ENCODE measurements at places on chromosomes 4 and X.

GRCh38 chrX:46165411-46165810, 379.8 kb downstream of the ZNF674 start:
- DNase-seq, result no peak

- DNase-seq, result no peak
Observed at GRCh38 chrX:30900227-30900626, 11.2 kb upstream of the TAB3 start.

- DNase-seq, result no peak
Observed at GRCh38 chr4:123443401-123444289, 47.0 kb downstream of the SPRY1 start.

- no peak for DNase-seq
Observed at GRCh38 chr4:159395693-159396092, 292.8 kb downstream of the RAPGEF2 start.

- no peak for DNase-seq
Observed at GRCh38 chr4:12178614-12179610, 750.2 kb upstream of the HS3ST1 start.

DNA sequence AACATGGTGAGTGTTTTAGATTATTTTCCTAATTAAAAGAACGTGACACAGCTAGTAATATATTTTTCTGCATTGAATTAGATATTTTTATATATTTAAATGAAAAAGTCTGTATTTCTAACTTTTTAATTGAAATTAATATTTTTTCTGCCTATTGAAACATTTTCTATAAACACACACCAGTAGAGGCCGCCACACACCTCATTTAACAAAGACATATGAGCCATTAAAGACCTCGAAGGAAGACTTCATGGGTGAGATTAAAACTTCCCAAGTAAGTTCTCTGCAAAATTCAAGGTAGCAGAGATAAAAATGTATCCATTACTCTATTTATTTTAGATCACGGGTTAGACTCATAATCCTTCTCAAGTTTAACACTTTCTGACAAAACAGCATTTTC, 8.3 kb downstream of the SLITRK2 start:
- DNase-seq, result peak; percentile 68

DNA sequence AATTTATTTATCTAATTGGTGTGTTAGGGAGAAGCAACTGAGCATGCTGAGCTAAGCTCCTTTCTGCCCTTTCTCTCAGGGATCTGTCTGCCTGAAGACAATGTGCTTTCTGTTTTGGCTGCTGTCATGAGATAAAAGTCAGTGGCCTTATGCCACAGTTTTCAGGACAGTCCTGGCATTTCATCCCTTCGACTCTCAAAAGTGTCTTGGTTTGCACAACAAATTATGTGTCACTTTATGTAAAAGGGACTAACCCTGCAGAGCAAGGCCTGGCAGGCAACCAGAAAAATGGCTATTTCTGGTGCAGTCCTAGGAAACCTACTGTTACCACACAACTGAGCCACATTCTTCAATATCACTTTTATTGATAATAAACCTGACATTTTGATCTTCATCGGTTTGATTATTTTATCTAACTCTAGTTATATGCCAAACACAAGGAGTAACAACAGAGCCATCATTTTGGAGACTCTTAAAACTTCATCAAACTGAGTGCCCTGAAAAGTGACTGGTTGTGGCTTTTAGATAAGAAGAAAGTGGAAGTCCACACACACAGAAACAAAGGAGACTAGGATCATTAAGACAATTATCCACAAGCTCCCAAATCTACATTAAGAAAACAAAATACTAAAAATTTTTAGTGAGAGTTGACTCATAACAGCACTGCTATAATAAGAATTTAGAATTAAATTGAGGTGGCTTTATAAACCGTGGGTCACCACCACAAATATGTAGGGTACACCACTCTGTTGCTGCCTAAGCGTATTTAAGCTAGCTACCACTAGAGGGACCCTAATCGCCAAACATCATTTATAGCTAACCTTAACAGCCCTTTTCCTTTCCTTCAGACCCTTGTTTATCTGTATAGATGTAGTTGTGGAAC, 95.9 kb upstream of the PTPN13 start:
- peak; percentile 81 for DNase-seq

- no peak for DNase-seq
Observed at GRCh38 chrX:133561251-133561650, 146.0 kb upstream of the GPC4 start.

GRCh38 chr4:147717878-147718277, 14.0 kb upstream of the ARHGAP10 start:
- DNase-seq, result no peak

- DNase-seq, result no peak
Observed at GRCh38 chr4:78069859-78070258, 12.7 kb downstream of the FRAS1 start.

DNA sequence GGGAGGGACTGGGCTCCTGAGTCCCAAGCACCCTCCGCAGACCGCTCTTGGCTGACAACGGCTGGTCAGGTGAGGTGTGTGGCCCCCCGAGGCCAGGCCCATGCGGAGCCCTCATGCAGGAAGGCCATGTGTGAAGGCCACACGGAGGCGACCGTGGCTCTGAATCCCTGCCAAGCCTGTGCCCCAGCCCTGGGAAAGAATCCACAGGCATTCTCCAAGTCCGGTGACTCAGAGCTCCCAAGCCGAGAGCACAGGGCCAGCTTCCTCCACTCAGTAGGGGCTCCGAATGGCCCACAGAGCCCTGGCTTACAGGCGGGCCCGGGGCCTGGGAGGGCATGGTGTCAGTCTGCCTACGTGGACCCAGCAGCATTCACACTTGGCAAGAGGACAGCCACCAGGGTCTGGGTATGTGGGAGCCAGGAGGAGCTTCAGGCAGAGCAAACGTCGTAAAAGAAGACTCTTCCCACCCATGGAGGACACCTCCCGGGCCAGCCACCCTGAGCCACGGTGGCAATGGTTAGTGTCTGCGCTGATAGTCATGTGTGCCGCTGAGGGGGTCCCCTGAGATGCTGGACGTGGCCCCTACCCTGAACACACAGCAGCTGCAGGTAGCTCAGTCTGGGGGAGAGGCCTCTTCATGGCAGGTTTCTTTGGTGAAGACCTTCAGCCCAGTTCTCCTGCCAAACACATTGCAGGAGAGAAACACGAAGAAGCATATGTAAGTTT, 105.7 kb downstream of the PSAPL1 start:
- DNase-seq, result no peak

DNA sequence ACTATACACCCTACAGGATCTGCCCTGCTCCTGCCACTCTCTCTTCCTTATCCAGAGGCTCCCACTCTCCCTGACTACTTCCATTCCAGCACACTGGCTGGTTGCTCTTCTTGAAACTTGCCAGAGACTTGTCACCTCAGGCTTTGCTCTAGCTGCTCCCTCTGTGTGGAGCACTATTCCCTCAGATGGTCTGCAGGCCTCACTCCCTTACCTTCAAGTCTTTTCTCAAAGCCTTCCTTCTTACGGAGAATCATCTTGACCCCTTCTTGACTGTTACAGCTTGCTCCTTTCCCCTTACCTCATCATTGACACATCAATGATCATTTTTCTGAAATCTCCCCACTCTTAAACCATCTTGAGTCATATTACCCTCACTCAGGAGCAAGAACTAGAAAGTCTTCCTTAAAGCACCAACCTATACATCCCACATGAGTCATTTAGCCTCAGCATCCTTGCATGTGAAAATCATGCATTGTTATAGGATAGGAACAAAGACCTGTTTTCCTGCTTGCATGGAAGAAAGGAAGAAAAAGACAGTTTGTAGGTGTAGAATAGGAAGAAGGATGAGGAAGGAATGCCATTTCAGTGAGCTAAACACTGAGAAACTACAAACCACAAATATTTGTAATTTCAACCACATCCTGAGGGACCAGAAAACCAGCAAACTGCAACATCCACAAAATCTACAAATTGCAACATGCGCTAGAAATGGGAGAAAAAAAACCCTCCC, 55.7 kb downstream of the ANTXR2 start:
- no peak for DNase-seq

GRCh38 chr4:5894266-5894665, 1.4 kb upstream of the CRMP1 start:
- DNase-seq, result peak; percentile 56

Data from Karpas-422 (cell line).